ENCODE measurements at places on chromosomes 6 and 20.
A peak's percentile ranks its signal among the peaks of the same experiment; 100 is the strongest.

- no peak for DNase-seq
These were observed 38.4 kb downstream of the KIF25 start for GRCh38 chr6:168035661-168036545.

DNA sequence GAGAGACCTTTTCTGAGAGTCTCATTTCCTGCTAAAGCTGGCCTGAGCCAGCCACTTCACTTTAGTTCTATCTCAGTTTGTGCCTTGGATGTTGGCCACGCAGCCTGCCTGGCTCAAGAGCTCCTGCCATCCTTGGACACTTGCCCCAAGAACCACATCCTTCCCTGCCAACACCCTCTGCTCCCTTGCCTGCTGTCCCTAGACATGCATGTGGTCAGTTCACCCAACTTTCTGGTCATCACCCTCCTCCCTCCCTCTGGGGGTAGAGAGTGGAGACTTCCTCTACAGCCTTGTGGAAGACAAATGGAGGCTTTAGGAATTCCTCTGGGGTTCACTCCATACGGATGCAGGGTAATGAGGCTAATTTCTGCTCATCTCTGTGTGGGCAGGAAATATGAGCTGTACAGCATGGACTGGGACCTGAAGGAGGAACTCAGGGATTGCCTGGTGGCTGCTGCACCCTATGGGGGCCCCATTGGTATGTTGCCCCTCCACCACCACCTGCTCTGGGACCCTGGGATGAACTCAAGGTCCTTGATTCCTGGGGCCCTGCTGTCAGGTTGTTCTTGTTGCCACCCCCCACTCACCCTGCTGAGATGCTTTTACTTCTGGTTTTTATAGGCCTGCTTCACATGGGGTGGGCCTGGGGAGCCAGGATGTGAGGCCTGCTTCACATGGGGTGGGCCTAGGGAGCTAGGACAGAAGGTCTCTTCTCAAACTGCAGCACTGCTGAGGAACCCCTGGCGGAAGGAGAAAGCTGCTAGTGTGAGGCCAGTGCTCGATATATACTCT lies 13.8 kb upstream of the PTPRA start:
- no peak for DNase-seq

- no peak for DNase-seq
These were observed 95.5 kb downstream of the EYA2 start for GRCh38 chr20:46990017-46990595.

GRCh38 chr20:32028647-32029372 lies 18.6 kb downstream of the CCM2L start:
- DNase-seq, result peak; percentile 59

DNA sequence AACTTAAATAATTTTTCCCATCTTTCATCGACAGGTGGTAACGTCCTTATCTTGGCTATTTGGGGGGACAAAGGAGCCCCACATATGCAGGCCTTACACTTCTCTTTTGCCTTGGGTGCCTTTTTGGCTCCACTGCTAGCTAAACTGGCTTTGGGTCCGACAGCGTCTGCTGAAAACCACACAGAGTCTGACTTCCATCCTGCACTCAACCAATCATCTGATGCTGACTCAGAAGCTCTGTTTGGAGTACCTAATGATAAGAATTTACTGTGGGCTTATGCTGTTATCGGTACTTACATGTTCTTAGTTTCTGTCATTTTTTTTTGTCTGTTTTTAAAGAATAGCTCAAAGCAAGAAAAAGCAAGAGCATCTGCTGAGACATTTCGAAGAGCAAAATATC lies 178.5 kb downstream of the SLC16A10 start:
- no peak for DNase-seq

DNA sequence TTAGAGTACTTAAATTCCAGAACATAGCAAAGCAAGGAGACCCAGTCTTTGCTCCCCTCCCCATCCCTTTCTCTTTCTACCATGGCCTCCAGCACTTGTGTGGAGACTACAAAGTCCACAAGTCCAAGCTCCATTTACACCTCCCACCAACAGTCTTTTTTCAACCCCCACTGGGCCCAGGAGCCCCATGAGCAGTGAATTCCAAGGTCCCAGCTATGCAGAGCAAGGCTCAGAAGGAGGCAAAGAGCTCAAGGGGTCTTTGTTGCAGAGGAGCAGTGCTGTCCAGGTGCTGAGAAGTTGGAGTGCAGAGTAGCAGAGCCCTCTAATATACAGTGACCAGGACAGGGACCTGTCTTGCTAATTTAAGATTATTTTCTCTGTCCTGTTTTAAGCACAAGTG lies 9.0 kb downstream of the PAK5 start:
- no peak for DNase-seq

DNA sequence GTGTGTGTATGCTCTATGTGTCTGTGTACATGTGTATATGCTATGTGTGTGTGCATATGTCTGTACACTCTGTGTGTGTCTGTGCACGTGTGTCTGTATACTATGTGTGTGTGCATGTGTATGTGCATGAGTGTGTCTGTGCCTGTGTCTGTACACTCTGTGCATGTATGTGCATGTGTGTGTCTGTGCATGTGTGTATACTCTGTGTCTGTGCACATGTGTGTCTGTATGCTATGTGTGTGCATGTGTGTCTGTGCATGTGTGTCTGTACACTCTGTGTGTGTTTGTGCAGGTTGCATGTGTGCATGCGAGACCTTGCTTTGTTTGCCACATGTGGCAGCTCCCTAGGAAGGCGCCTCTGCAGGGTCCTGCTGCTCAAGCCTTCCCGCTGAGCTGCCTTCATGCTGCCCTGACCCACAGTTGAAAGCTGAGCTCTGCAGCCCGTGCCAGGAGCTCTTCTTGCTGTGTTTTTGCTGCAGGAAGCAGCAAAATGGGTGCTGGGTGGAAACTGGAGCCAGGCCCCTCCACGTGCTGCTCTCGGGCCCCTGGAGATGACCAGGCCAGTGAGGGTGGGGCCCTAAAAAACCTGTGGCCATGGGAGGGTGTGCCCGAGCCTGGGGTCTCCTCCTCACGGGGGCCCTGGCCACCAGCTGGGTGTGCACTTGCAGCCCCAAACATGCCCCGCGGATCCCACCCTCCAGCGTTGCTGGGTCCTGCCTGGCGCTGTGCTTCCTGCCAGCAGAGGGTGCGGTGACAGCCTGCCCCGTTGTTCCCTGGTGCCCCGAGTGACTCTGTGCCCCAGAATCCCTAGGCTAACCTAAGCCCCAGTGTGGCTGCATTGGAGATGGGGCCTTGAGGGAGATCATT lies 109.1 kb downstream of the DACT2 start:
- no peak for DNase-seq

DNA sequence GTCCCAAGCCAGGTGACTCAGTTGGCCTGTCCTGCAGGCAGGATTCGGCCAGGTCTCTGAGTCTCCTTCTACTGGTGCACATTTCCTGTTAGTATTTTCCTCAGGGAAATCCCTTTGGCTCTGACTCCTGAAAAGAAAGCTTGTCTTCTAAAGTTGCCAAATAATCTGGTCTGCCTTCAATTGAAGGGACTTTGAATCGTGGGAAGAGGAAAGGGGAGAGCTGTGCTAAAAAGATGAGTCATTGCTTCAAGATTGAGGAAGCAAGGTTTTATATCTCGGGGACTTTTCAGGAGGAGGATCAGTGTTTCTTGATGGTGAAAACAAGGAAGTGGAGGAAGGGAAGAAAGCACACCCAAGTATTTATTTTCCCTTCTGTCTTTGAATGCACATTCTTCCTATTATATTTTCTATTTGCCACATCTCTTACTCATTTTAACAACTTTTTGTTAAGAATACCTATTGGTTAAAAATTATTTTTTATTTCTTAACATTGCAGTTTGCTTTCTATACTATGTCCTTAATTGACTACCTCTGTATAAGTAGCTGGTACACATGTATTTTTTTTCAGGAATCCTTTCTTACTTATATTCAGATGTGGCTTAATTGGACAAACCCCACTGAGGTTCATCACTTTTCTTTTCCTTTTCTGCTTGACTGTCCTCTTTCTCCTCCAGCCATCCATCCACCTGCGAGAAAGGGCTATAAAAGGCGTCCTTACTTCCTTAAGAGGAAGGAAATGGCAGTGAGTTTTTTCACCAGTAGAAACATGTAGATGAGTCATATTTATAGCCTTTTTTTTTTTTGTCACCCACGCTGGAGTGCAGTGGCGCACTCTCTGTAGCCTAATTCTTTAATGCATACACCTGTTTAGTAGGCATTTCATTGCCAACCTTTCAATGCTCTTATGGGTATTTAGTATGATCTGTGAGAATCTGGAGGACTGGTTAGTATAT lies 15.0 kb upstream of the IFNGR1 start:
- no peak for DNase-seq

- DNase-seq, result no peak
These were observed 224.2 kb downstream of the ARHGAP18 start for GRCh38 chr6:129485746-129486145.

DNA sequence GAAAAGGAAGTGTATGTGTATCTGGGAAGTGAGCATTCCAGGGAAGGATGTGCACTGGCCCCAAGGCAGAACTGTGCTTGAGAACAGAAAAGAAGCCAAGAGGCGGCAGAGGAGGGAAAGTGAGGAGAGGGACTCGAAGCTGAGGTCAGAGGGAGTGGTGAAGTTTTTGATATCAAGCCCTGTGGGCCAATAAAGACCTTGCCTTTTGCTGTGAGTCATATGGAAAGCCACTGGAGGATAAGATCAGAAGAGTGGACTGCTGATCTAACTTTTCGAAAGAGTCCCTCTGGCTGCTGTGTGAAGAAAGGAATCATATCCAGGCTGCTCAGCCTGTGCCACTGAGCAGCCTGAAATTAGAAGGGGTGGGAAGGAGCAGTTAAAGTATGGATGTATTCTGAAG lies 99.4 kb downstream of the EYA4 start:
- DNase-seq, result no peak

- DNase-seq, result no peak
These were observed 3.7 kb downstream of the MRPS18A start for GRCh38 chr6:43683708-43684455.

DNA sequence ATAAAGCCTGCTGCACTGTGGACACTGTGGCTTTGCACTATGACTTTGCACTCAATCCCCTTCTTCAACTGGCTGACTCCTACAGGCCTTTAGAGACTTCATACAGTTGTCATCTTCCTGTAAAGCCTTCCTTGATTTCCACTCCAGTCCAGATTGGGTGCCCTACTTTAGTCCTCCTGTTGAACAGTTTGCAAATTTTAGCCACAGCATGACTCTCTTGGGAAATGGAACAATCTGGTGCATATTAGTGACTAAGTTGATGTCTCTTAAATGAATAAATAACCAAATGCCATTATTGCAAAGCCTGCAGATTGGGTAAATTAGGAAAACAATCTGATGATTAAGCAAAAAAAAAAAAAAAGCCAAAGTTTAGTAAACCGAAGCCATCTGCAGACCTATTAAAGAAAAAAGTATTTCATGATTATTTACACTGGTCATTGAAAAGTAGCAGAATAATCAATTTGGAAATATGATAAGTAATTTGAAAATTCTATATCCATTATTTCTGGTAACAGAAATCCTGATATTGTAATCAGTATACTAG lies 12.6 kb downstream of the PLCB4 start:
- DNase-seq, result no peak

DNA sequence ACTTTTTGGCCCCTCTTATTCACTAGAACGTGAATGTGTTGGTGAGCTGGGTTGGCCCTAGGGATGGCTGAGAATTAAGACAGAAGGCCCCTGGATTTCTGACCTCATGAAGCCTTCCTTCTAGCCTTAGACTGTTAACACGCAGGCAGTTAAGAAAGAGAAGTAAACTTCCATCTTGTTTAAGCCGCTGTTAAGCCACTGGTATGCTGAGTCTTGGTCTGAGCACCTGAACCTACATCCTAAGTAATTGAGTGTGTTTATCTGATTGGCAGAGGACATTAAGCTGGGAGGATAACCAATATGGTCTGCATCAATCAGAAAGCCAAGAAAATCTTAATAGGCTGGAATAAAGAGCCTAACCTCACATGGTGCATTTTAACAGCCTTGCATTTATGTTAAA lies 535.0 kb upstream of the ARID1B start:
- no peak for DNase-seq

DNA sequence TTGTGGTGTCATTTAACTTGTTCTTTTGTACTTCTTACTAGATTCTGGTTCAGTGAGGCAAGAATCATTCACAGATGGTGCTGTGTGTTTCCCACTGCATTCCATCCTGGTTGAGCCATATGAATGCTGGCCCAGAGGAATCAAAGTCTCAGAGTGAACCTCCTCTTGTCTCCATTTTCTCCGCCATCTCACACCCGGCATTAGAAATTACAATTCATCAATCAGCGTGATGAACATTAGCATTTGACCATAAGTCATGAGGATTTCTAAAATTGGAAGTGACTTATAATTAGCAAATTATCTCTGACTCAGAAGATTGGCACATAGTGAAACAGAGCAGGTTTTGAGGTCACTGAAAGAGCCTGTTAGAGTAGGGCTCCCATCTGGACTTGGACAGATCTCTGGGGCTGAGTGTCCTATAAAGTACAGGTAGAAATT lies 25.2 kb downstream of the TNFAIP3 start:
- DNase-seq, result no peak

- DNase-seq, result no peak
These were observed 28.6 kb upstream of the NOTCH4 start for GRCh38 chr6:32252331-32253009.

DNA sequence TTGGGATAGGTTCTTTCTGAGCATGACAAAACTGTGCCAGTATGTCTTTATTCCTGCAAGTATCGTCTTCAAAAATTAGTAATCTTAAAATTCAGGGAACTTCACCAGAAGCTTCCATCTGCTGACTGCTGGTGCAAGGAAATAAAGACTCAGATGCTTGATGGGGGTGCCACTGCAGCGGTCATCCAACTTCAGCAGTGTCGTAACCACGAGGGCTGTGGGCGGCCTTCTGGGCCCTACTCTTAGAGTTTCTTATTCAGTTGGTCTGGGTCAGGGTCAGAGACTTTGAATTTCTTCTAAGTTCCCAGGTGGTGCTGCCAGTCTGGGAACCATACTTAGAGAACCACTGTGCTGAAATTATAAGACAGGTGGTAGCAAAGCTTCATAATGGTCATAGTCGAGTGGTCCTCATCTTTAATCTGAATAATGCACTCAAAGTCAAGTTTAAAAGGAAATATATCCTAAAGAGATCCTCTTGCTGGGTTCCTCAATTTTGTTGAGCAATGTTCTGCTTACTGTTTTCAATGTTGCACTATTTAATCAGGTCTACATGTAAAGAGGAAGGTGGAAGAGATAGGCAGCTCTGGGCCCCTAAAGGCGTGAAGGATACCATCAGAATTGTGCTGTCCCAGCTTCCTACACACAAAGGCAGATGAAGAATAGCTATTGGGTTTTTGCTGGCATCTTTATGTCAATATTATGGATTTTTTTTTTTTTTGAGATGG lies 165.4 kb upstream of the GMDS start:
- DNase-seq, result no peak
